Small intestine (tissue), 16 donors: ENCODE measurements at places on chromosomes 7 and 10.

- DNase-seq, result no peak
These were observed 6.2 kb downstream of the NKX6-2 start for GRCh38 chr10:132779549-132780294.

- DNase-seq, result no peak
These were observed 62.4 kb upstream of the SDK1 start for GRCh38 chr7:3238525-3239210.

DNA sequence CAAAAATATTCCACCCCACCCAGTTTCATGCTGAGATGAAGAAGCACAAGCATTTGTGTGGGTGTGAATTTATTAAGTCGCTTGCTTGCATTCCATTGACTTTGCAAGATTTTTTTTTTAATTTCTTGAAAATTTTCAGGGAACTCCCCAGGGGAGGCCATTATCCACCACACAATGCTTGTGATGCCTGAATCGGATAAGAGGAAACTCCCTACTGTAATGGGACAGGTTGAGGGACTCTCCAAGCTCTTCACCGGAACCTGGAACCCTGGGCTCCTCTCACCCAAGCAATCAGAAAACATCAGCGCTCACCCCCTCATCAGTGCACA is 153.6 kb upstream of the ZMIZ1 start:
- DNase-seq, result no peak

DNA sequence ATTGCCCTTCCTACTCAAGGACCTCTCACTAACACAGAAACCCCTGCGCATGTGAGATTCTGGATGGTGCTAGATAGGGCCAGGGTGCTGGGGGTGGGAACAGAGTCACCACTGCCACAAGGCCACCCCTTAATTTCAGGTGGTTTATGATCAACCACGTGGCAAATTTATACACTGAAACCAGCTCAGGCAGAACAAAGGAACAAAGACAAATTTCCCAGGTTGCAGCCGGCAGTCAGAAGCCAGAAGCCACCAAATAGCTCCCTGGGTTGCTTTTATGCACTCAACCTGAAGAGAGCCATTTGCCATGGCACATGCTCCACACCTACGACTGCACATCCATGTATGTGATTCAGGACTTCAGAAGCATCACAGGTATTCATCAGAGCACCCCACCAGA is 2.5 kb downstream of the VOPP1 start:
- no peak for DNase-seq

DNA sequence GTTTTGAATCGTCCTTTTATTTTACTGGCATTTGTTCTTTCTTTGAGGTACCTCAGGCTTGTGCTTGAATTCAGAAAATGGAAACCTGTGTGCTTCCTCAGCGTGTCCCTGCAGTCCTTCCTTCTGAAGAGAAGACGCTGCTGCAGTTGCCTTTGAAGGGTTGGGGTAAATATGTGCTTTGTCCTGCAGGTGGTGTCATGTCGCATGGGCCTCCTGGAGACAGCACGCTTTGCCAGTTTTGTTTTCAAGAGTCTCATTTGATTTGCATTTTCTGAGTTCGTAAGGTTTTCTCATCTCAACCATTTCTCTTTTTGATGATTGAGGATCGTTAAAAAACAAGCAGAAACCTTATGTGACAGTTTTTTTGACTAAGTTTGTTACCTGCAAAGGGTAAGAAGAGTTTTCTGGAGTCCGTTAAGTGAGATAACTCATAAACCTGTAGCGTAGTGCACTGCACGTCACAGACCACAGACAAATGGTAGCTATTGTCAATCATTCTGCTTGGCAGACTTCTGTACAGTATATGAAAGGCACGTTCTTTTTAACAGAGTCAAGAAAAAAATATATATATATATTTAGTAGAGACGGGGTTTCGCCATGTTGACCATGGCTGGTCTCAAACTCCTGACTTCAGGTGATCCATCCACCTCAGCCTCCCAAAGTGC is 57.0 kb downstream of the CDC123 start:
- no peak for DNase-seq

GRCh38 chr10:59016043-59016442 is 160.4 kb upstream of the PHYHIPL start:
- no peak for DNase-seq

GRCh38 chr10:10044922-10045764 is 972.5 kb upstream of the CELF2 start:
- no peak for DNase-seq

DNA sequence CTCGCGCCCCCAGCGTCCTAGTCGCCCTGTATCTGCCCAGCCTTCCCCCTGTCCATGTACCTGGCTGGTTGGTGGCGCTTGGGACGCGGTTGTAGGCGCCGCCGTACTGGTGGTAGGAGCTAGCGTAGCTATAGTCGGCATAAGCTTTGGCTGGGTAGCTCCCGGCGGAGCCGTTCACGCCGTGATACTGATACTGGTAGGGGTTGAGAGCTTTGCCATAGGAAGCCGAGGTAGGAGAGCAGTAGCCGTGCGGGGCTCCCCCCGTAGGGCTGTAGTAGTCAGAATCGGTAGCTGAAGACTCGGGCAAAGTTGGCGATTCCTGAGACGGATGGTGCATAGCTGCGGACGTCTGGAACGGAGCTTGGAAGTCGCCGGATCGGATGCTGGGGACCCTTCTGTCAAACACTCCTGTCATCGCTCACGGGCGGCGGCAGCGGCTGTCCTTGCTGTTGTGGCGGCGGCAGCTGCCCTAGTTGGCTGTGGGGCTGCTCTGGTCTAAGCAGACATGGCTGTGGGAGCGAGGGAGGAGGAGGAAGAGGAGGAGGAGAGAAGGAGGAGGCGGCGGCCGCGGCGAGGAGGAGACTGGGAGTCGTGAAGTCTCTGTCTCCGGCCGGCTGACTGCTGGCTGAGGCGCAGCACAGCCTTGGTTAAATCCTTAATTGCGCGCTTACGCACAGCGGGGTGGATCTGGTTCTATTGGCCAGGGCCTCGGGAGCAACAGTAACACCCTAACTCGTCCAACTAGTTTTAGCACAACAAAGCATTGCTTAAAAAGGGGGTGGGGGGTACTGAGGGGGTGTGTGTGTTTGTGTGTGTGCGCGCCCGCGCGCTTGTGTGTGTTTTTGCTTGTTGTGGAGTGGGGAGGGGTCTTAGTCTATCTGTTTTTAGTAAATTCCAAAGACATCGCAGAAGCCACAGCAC is at the start of gene DLX5:
DLX5 (minus strand) TSS at position 623 of the 921 bp plus-strand sequence; CDS start at position 415, 208 bp downstream.
- no peak for DNase-seq

DNA sequence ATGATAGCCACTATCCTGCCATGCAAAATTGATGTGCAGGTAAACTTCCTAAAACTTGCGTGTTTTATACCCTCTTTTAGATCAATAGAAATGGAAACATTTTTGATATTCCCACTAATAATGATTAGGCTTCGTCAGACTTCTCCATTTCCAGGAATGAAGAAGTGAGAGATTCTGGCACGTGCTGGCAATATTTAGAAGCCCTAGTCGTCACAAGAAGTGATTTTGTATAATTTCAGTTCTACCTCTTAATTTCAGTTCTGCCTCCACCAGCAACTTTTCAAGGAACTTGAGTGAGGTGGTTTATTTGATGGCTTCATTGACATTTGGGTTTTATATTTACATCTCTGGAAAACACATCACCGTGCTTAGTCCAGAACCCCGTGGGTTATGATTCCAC is 61.9 kb downstream of the MRC1 start:
- DNase-seq, result no peak

DNA sequence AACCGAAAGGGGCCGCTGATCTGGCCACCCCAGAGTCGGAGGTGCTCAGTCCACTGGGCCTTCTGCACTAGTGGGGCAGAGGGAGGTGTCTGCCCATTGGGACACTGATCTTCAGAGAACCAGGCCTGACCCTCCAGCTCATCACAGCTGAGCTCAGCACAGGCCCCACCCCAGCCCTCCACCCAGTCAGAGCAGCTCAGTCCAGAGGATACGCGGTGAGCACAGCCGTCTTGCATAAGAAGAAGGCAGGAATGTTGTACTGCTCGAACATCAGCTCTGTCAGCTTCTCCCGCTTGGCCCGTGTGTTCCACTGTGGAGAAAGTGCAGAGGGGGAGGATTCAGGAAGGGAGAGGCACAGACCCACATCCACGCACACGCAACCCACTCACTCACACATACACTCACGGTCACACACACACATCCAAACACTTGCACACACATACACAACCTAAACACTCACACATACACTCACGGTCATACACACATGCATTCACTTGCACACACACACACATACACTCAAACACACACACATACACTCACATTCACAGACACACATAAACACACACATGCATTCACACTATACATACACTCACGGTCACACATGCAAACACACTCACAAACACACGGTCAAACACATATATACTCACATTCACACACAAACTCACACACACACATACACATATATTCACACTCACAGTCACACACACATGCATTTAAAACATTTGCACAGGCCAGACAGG is 6.3 kb downstream of the ACTL6B start:
- DNase-seq, result no peak

- no peak for DNase-seq
These were observed 72.6 kb downstream of the PARD3 start for GRCh38 chr10:34742456-34742855.

GRCh38 chr7:109003742-109004141 is 434.1 kb downstream of the DNAJB9 start:
- DNase-seq, result no peak

GRCh38 chr7:428387-428786 is 91.3 kb downstream of the PDGFA start:
- DNase-seq, result no peak

- no peak for DNase-seq
These were observed 134.3 kb downstream of the C10orf90 start for GRCh38 chr10:126536148-126536547.

DNA sequence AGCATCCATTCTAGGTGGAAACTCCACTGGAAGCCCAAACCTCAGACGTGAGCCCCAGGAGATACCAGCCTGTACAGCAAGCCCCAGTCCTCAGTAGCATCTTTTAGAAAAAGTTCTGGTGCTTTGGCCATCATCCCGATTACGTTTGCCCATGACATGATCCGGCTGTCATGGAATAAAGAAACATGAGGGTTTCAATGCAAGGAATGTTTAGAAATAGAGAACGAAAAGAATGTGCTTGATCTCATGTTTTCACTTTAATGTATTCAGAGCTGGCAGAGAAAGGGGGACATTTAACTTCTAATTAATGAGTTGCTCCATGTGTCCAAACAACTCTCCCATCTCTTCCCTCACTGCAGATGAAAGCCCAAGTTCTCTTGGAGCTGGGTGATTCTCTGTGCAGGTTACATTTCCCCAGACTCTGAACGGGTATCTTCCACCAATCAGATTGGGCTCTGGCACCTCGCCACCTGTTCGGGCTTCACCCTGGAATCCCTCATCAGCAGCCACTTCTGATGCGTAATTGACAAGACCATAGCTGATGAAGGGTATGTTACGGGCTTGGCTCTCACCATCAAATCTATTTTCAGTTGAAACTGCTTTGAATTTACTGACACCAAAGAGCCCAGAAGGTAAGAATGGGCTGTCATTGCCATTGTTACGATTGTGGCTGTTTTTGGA is 165.3 kb downstream of the PLXNA4 start:
- DNase-seq, result no peak

GRCh38 chr7:66099232-66099550 is 15.5 kb upstream of the CRCP start:
- DNase-seq, result no peak

- DNase-seq, result no peak
These were observed 32.8 kb downstream of the DNAJB12 start for GRCh38 chr10:72322030-72322279.

- DNase-seq, result no peak
These were observed 46.3 kb downstream of the BUB3 start for GRCh38 chr10:123200531-123200930.
